ENCODE measurements at places on chromosomes 11 and 22.

DNA sequence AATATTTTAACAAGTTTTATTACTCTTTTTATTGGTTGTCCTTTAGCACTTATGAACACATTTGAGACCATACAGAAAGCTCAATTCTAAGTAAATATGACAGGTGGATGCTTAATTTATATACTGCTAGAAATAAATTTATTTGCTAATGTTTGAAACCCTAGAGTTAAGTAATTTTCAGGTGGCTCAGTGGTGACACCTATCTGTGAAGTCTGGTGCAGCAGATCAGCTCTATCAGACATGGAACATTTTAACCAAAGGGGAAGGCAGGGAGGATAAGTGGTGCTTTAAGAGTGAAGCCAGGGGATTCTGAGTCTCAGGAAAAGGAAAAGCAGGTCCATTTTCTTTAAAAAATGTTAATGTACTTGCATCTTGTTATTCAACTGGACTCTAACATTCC is 175.8 kb downstream of the DSCAML1 start:
- no peak for DNase-seq

- DNase-seq, result no peak
Observed at GRCh38 chr11:92504534-92504933, 279.9 kb downstream of the FAT3 start.

DNA sequence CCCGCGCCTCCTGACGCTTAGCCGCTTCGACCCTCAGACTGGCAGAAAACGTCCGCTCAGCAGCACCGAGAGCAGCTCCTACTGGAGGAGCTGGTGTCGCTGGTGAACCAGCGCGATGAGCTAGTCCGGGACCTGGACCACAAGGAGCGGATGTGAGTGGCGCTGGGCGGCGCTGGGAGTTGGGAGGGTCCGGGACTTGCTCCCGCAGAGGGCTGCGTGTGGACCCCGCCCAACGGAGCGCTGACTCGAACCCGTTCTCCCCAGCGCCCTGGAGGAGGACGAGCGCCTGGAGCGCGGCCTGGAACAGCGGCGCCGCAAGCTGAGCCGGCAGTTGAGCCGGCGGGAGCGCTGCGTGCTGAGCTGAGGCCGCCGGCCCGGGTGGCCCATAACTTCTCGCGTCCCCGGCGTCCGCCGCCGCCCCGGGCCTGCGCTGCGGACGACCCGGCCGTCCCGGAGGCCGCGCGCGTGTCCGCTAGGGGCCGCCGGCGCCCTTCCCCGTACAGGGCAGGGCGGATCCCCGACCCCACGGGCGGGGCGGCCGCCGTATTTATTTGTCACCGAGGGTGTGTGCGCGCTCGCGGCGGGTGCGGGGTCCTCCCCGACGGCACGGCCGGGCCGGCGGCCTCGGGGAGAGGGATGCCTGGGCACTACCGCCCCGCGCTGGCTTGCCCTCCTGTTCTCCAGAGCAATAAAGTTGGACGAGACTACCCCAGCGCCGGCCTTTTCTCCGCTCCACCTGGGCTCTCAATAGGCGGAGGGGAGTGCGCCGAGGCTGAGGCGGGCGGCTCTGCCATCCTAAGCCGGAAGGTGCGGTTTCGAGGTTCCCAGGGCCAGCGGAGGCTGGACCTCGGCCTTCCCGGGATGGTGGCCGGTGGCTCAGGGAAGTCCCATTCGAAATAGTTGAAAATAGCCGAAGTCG is 3.4 kb downstream of the KCNK7 start:
- no peak for DNase-seq

DNA sequence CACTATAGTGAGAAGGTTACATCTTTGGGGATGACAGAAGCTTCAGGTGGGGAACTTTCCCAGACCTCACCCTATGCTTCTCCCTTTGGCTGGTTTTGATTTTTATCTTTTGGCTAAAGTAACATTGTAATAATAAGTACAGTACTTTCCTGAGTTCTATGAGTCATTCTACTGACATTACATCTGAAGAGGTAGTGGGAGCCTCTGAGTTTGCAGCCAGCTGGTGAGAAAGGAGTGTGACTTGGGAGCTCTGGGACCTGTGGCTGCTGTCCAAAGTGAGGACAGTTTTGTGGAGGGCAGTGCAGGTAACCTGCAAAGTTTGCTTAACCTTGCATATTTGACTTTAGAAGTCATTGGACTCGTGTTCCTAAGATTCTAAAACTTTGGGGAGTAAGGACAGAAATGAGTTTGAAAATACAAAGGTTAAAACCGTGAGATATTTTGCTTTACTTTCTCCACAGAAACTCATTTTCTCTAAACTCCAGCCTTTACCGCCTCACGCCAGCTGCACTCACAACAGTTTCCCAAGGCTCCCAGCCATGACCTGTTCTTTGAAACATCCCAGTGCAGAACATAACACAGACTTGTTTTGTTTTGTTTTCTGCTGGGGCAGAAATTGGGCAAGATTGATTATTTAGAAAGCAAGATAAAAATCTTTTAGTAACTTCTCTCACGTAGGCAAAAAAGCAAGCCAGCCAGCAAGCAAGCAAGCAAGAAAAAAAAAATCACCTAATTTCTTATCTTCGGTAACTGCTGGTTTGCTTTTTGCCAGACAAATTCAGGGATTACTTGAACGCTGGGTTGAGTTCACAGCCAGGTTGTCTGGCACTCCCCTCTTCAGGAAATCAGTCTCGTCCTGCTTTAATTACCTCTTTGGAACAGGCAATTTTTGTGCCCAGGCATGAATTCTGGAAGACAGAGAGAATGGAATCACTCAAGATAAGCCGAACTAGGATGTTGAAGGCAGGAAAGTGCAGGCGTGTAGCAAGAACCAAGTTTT is 478.3 kb upstream of the ISX start:
- DNase-seq, result no peak

DNA sequence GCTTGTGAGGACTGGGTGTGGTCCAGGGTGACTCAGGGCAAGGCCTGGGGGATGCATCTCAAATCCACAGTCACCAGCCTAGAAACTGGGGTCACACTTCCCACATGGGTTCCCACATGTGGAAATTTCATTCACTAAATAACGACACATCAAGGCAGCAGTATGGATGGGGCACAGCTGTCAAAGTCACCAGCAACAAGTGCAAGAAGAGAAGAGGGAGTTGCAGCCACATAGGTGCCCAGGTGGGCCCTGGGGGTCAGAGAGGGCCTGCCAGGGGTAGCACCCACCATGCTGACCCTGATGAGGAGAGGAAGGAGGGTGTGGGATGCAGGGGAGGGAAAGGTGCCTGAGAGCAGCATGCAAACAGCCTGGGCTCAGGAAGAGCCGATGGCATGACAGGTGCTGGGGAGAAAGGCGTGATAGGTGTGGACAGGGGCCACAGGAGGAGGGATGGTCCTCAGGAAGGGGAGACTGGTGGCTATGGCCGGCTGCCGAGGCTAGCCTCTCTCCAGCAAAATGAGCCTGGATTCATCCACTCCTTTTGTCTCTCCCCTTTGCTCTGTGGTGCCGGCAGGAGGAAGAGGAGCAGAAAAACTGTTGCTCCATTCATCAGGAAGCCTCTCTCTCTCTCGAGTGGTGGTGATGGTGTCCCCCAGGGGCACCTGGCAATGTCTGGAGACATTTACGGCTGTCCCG is 22.3 kb downstream of the DGCR6L start:
- no peak for DNase-seq

- DNase-seq, result no peak
Observed at GRCh38 chr11:15575409-15575808, 460.7 kb downstream of the INSC start.

DNA sequence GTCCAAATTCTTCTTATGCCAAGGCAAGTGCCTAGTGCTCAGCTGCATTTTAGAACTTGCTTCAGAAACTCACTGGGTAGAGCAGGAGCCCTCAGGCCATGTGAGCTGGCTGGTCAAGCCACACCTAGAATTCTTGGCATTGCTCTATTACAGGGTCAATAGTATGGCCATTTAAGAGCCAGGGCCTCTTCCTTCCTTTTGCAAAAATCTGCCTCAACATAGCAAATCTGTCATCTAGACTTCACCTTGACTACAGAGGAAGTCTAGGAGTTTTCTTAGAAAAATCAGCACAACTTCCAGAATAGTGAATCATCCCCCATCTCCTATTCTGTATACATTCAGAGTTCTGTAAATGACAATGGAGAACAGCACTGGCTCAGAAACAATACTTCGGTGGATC is 112.0 kb upstream of the TTC12 start:
- DNase-seq, result no peak

GRCh38 chr11:9600644-9601036 is 27.2 kb downstream of the WEE1 start:
- no peak for DNase-seq
